ENCODE measurements at places on chromosomes 11 and 22.
A peak's percentile ranks its signal among the peaks of the same experiment; 100 is the strongest.

- peak; percentile 3 for DNase-seq
These were observed 39.3 kb downstream of the MYEOV start for GRCh38 chr11:69333149-69333710.

DNA sequence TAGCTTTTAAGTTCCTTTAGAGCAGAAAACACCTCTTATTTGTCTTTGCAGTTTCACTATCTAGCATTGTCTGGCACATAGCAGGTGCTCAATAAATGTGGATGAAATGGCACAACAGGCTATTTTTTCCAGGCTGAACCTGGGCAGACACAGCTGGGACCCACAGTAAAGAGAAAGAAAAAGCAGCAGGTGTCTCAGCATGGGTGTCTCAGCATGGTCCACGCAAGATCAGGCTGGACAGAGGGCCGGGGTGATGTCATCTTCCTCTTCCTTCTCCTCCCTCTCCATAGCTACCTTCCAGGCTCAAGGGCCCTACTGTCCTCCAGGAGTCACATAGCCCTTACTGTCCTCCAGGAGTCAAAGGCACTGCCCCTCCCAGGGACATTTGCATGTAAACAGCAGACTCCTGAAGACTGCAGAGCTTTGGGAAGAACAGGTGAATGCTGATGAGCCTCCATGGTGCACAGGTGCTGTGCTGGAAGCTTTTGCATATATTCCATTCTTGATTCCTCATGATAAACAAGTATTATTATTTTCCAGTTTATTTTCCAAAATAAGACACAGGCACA lies 65.2 kb downstream of the DSCAML1 start:
- no peak for DNase-seq

DNA sequence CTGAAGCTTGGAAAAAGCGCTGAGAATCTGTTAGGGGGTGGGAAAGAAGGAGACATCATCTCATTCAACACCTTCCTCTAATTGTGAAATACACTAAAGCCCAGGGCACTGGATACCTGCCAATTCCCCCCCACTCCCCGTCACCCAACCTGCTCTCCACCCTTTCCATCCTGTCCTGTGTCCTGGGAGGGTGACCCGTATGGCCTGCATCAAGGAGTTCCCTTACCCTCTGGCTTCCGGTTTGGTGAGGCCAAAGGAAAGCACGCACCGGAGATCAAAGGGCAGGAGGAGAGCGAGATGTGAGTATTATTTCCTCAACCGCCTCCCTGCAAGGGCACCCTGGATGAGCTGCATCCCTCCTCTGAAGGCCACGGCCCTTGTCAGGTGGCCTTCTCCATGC lies 65.0 kb upstream of the PTPRJ start:
- DNase-seq, result peak; percentile 25

GRCh38 chr11:3028813-3029212 lies 28.4 kb downstream of the CARS1 start:
- DNase-seq, result no peak

Measured in stimulated activated CD4-positive, alpha-beta T cell treated with anti-CD3 and anti-CD28 coated beads, Interleukin-2, amount 100 ng/mL, for 24 hours (primary cell).